Stimulated activated CD4-positive, alpha-beta T cell treated with anti-CD3 and anti-CD28 coated beads, TNF-alpha, amount 100 ng/mL, for 24 hours (primary cell): ENCODE measurements at places on chromosomes 2 and 18.
A peak's percentile ranks its signal among the peaks of the same experiment; 100 is the strongest.

DNA sequence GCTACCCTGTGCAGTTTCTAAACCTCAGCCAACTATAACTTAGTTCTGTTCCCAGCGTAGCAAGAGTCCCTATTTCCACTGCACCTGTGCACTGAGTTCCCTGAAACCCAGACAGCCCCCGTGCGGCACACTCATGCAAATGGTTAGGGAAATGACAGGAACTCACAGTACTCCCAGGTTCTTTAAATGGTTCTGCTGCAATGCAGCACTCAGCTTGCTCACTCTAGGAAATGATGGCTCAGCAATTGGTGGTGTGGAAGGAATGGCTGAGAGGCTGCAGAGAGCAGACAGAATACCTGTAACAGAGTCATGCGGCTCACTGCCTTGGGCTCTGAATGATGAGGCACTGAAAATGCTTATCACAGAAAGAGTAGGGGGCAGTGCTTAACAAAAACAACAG, 143.0 kb downstream of the RAD51AP2 start:
- no peak for DNase-seq

GRCh38 chr2:25587361-25587760, 86.0 kb downstream of the DTNB start:
- DNase-seq, result no peak

DNA sequence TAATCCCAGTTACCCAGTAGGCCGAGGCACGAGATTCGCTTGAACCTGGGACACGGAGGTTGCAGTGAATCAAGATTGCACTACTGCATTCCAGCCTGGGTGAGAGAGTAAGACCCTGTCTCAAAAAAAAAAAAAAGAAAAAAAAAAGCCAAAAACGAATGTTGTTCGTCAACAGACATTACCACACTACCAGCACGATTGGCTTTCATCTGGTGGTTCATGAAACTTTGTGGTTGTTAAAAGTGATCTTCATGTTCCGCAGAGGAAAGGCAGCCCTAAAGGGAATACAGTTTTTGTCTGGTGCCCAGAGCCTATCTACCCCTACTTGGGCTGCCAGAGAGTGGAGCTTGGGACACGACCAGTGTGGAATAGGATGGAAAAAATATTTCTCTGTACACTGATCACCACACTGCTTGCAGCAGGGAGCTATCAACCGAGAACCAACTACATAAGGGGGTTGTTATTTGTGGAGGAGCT, 13.6 kb upstream of the CXCR4 start:
- DNase-seq, result no peak

DNA sequence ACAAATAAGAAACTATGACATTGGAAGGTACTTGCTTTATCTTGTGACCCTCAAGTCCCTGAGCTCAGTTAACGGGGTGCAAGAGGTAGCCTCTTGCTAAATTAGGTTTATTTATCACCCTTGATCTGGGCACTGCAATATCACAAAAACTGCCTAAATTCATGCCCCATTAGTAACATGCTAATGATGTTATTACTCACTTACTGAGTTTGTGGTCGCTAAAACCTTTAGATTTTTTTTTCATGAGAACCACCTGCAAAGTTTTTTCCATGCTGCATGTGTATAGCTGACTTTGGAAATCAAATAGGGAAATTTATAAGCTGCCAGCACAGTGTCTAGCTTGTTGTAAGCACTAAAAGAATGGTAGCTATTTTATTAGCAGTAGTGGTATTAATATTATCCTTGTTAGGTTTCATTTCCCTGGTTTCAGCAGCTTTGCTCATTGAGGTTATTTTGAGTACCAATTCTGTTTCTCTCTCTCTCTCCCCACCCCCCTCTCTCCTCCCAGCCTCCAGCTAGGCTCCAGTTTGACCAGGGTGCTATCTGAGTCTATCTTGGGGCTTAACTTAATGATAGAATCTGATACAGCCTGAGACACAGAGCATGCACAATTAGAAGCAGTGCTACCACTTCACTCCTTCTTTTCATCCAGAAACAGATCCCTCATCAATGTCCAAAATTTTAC, 88.7 kb upstream of the ATP8B1 start:
- DNase-seq, result no peak

DNA sequence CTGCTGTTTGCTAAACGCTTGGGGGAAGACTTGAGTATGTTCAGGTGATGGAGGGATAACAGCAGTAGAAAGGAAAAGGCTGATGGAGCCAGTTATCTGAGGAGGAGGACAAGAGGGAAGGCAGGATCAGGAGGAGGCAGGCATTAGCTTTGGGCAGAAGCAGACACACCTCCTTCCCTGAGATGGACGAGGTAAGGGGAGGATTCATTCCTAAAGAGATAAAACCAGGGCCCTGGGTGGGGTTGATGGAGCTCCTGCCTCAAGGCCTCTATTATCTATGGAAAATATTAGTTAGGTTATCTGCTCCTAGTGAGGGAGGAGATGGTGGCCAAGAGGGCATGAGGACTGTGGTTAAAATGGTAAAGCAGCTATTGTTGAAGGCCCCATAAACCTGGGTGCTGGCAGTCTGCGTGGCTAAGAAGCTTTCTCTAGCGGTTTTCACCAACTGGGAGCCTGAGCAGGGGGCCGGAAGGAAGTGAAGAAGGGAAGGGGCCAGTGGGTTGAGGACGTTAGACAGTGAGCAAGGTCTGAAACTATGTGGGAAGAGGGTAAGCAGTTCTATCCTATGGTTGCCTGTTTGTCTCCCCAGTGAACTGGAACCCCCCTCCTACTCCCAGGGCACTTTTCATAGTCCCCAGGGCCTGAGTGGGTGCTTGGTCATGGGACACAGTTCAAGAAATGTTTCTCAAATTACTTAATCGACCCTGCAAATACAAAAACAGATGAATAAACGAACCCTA, 56.6 kb upstream of the HK2 start:
- no peak for DNase-seq

DNA sequence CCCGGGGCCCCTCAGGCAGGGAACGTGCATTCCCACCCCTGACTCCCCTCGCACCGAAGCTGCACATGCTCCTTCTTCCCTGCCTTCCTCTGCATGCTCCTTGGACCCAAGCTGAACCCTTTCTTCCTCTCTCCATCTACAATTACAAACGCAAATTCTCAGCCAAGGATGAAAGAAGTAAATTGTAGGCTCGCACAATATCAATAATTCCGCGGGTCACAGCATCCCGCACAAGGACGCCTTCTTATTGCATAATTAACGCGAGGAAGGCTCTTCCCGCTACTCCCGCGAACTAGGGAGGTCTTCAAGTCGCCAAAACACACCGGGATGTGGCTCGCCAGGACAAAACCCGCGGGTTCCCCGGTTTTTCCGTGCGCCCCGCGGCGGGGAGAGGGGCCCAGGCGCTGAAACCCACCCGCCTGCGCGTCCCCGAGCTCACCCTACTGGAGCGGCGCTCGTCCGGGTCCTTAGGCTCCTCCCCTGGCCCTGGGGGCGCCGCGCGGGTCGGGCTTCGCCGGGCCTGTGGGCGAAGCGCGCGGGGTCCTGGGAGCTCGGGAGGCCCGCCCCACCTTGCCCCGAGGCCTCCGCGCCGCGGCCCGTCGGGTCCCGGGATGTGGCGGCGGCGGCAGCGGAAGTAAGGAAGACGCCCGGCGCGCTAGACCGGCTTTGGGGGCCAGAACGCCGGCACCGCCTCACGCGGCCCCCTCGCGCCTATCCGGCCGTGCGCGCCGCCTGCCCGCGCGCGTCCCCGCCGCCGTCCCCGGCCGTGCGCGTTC, at the start of gene CHST10:
Gene CHST10, minus strand, starts transcription at position 734 of the 776 bp plus-strand sequence. CDS start 10,993 bp downstream, outside the sequence.
- peak; percentile 38 for DNase-seq

- no peak for DNase-seq
These were observed 120.9 kb upstream of the NRP2 start for GRCh38 chr2:205561441-205561840.

GRCh38 chr2:236658974-236659757, 89.5 kb downstream of the ACKR3 start:
- DNase-seq, result no peak

GRCh38 chr18:34352385-34353163, 127.9 kb upstream of the NOL4 start:
- no peak for DNase-seq

DNA sequence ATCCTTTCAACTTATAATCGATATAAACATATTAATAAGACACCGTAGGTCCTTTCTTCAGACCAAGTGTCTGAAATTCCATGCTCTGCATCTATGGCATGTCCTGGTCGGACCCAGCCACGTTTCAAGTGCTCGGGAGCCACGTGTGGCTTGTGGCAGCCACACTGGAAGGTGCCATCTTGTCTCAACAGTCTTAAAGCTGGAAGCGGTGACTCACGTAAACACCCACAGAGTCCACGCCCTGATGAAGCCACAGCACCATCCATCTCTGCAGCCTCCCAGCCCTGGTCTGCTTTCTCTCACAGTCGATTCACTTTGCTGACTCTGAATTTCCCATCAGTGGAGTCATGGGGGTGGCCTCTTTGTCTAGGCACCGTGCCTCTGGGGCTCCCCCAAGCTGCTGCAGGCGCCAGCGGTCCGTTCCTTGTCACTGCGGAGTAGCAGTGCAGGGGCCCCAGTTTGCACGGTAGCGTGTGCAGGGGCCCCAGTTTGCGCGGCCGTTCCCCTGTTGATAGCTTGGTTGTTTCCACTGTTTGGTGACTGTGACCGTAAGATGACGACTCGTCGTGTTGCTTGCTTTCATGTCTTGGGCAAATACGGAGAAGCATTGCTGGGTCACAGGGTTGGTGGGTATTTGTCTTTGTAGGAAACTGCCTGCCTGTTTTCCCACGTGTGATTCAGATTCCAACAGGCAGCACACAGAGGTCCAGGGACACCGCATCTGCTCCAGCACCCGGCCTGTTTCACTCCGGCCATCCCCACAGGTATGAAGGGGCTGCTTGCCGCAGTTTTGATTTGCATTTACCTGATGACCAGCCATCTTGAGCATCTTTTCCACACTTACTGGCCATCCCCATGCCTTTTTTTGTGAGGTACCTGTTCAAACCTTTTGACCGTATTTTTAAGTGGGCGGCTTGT, 240.3 kb downstream of the HDAC4 start:
- no peak for DNase-seq

- DNase-seq, result no peak
These were observed 133.4 kb downstream of the RTP5 start for GRCh38 chr2:242002944-242003343.

DNA sequence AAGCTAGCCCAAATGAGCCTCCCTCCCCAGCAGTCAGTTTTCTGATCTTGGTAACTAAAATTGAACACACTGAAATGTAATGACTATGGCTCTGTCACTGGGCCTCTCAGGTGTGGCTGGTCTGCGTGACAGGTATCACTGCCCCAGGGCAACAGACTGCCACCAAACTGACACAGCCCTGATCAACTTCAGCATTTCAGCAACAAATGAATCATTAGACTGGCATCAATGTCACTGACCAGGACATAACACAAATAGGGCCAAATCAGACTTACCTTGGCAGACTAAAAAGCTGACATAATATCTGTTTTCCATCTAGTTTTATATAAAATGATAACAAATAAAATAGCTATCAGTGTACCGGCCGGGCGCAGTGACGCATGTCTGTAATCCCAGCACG, 290.8 kb upstream of the CHAC2 start:
- DNase-seq, result no peak

GRCh38 chr2:83229443-83229842, 1229.6 kb downstream of the SUCLG1 start:
- no peak for DNase-seq

- no peak for DNase-seq
These were observed 29.1 kb downstream of the AFG3L2 start for GRCh38 chr18:12347895-12348294.

DNA sequence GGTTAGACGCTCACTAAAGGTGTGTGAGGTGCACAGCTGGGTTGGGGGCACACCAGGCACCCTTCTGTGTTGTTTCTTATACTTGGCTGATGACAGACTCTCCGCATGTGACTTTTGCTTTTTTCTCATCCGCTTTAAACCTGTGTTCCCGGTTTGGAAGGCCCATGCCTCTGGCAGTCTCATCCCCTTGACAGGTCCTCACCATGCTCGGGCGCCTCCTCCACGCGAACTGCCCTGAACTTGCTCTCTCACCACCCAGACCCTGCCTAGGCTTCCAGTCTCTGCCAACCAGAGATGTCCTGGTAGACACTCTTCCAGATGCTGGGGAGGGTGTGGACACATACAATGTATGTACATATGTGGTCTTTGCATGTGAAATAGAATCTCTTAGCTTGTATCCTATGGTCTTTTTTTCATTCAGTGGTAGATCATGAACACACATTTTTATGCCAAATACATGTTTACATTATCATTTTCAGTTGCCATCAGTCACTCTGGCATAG, 79.8 kb downstream of the LIMS1 start:
- no peak for DNase-seq

- DNase-seq, result no peak
These were observed 63.9 kb upstream of the STPG4 start for GRCh38 chr2:47218899-47219525.

GRCh38 chr2:160157861-160158829, 41.9 kb downstream of the ITGB6 start:
- no peak for DNase-seq

DNA sequence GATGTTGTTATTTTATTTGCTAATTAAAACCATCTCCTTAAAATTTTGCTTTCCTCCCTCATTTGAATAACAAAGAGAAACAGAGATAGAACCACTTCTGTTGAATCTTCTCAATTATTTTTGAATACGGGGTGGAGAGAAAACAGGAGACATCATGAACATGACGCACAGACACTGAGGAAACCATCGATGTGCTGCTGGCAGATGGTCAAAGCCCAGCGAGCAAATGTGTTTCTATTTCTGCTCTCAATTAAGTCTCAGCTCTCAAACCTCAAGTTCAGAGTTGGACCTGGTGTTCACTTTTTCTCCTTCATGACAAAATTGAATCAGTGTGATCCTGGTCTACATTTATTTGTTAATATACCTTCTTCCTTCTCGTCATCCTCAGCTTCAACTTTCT, 36.1 kb upstream of the TWIST2 start:
- DNase-seq, result no peak

GRCh38 chr2:170966648-170967396, 37.8 kb downstream of the GORASP2 start:
- no peak for DNase-seq

DNA sequence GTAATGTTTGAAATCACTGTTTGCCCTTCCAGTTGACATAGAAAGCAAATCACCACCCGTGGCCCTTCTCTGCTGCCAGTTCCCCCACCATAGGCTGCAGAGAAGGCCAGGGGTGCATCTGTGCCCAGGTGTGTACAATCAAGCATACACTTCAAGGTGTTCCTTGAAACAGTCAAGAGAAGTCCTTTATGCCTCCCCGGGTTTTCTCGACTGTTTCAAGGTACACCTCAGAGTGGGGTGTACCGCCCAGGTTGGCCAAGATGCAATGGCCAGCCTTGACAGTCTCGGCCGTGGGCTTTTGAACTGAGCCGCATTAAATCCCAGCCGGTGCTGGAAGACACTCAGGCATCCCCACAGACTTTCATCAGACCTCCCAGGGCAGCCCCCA, 21.0 kb upstream of the ATP9B start:
- DNase-seq, result no peak
